Left ventricle myocardium inferior (tissue), 1 donor: ENCODE measurements at places on chromosomes 4 and X. TPM values are rescaled to one million over a fixed set of nuclear protein-coding genes. Genes with fewer than 3 reads are reported as not detected.
A peak's percentile ranks its signal among the peaks of the same experiment; 100 is the strongest.

- no peak for DNase-seq
These were observed 230.9 kb downstream of the C4orf33 start for GRCh38 chr4:129326571-129327460.

DNA sequence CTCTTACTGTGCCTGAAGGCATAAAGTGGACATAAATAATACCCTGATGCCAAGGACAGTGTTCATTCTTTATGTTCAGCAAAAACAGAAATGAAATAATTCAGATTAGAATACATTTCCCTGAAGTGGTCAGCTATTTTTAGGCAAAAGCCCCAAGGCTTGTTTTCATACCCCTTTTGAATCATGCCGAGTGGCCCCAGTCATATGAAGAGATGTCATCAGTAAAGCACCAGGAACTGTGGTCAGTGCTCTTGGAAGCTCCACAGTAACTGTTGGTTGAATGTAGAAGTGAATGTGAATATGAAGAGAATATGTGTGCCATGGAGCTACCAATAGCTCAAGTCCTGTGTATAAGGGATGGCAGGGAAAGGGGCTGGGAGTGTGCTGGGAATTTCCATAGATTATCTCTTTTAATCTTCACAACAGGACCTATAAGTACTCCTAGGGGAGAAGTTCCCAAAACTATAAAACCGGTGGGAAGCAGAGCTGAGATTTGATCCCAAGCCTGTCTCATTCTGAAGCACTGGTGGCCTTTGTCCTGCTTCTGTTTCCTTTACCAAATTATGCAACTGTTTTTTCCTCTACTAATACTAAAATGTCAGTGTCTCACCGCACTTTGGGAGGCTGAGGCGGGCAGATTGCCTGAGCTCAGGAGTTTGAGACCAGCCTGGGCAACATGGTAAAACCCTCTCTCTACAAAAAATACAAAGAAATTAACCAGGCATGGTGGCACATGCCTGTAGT is 52.6 kb downstream of the FNIP2 start:
- no peak for DNase-seq

DNA sequence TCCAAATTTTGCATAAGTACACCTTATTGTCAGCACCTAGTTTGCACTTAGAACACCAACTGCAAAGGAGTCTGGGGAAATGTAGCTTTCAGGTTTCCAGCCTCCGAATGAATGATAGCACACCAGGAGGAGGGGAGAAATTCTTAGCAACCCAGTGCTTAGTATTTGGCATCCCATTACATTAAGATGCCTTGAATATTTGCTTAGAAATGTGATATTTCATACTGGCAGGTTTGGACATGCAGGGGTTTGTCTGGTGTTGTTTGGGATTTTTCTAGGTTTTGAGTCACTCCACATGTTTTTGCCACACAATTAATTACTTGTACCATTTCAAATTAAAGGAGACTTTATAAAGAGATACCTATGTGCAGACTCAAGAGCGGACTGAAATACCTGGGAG is 60.3 kb upstream of the CAMK2D start:
- DNase-seq = no peak

GRCh38 chr4:95507147-95507546 is 41.6 kb downstream of the UNC5C start:
- DNase-seq = no peak

GRCh38 chrX:97938706-97939105 is 1055.0 kb downstream of the RPA4 start:
- no peak for DNase-seq

DNA sequence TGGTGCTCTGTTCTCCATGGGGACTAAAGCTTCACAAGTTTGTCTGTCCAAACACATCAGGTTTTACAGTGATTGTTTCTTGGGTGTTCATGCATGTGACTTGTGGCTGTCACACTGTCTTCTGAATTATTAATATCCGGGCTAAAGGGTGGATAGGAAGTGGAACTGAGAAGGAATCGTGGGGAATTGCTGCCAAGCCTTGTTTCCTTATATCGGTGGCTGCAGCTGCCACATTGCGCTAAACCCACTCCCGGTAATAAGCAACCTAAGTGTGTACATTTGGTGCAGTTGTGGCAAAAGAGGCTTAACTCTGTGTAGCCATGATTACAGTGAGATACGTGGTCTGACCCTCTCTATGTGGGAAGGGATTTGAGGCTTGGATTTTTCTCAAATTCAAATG is 30.7 kb downstream of the SEPTIN11 start:
- no peak for DNase-seq

The RBMX2 gene
- 11.6 TPM for total RNA-seq

The GPR50 gene
- total RNA-seq = not detected

GRCh38 chrX:104482757-104483156 is 83.2 kb upstream of the IL1RAPL2 start:
- no peak for DNase-seq

DNA sequence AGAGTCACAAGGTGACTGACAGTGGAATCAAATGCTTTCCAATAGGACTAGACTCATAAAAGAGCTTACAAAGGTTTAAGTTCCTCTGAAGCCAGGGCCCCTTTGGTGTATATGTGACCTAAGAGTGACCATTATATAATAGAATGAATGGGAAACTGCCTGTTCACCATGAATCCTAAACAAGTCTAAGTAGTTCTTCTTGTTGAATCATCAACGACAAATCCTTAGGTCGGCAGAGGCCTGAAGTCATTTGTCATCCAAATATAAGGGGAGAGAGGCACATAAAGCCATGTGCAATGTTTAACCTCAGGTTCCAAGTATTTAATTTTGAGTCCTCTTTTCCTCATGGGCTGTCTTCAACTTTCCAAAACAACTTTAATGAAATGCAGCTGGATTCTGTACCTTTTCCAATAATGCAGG is 122.4 kb downstream of the RASL11B start:
- no peak for DNase-seq

GRCh38 chrX:151370906-151371305 is 26.1 kb upstream of the VMA21 start:
- no peak for DNase-seq

DNA sequence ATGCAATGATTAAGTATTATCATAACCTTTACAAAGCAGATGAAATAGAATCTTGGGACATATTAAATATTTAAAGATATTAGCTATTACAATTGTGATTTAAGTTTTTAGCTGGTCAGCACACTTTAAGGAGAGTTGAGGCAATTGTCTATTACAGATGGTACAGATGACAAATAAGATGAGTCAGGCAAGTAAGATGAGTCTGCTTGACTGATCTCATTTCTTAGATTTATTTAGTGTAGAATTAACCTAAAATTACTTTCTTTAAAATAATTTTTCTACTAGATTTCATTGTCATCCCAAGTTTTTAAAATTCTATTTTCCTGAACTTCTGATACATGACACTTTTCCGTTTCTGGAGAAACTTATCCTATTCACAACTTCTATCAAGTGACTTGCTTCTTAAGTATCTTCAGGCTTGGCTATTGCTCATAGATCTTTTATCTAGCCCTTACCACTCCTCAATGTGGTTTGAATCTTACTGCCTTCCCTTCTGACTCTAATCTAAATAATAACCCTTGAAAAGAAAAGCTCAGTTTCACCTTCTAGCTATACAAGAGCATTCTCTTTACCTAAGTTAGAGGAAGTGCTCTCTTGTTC is 32.9 kb downstream of the CXCL1 start:
- DNase-seq = no peak

DNA sequence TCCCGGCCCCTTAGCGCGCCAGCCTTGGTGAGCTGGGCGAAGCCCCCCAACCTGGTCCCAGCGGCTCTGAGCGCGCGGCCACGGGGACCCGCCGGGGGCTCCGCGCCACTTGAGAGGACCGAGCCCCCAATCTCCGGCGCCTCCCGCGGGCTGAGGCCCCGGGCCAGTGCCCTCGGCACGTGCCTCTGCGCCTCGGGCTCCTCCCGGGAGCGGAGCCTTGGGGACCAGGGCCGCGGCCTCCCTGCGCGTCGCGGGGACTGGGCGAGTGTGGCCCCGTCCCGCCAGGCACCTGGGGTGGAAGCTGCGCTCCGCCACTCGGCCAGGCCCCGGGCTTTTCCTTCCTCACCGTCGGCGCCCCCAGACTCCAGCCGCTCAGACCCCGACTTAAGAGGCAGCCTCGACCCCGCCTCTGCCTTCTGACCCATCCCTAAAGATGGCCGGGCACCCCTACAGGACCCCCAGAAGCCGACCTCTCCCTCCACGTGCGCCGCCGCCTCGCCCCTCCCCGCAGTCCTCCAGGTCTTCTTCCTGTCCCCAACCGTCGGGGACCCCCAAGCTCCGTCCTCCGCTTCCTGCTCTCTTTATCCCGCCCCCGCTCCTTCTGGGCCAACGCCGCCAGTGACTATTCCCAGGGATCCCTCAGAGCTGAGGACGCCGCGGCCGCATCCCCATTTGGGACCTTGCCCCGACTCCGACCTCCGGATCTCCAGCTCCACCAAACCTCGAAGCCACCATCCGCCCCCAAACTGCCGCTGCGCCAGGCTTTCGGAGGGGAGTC is 752 bp downstream of the ERAS start:
- no peak for DNase-seq

DNA sequence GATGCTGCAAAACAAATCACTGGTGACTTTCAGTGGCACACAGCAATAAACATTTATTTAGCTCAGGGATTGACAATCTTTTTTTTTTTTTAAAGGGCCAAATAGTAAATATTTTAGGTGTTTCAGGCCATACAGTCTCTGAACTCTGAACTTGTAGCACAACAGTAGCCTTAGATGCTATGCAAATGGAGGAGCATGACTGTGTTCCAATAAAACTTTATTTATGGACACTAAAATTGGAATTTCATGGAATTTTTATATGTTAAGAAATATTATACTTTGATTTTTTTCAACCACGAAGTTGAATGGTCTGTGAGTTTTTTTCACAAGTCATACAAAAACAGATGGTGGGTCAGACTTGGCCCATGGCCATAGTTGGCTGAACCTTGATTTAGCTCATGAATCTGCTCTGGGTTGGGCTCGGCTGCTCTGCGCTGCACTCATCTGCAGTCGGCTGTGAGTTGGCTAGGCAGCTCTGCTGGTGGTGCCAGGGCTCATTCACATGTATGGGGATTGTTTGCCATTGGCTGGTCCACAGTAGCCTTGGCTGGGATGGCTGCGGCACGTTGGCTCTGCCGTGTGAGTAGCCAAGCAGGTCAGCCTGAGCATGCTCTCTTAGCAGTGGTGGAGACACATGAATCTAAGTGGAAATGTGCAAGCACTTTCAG is 231.7 kb upstream of the PGRMC2 start:
- peak; percentile 70 for DNase-seq

The ZNF185 gene
- total RNA-seq = 1.6 TPM

The TMPRSS11B gene
- not detected for total RNA-seq

DNA sequence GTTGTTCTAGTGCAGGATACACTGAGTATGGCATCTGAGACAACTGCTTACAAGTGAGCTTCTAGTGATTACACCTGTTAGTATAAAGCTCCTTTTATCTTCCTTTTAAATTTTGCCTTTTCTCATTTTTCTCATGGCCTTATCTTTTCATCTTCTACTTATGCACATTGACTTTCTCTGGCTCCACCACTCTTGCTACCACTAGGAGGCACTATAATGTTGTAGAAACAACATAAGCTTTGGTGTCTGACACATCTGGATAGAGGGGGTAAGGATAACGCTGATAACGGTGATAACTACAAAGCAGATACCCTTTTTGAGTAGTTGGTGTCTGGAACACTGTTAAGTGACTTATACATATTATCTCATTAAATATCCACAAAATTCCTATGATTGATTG is 187.4 kb upstream of the TEX13C start:
- no peak for DNase-seq

The CXorf49 gene
- not detected for total RNA-seq

DNA sequence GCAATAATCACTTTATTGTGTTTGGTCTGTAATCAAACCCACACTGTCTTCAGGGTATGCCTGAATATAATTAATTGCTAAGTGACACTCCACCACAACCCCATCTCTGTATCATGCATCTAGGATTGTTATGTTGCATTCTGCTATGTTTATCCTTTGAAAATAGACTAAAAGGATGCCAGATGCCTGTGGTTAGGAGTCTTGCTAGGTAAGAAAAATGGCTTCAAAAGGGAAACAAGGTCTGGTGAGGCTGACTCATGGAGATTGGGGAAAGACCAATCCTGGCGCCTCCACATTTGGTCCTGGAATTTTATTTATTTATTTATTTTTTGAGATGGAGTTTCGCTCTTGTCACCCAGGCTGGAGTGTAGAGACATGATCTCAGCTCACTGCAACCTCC is 360.5 kb upstream of the SLC7A11 start:
- no peak for DNase-seq

DNA sequence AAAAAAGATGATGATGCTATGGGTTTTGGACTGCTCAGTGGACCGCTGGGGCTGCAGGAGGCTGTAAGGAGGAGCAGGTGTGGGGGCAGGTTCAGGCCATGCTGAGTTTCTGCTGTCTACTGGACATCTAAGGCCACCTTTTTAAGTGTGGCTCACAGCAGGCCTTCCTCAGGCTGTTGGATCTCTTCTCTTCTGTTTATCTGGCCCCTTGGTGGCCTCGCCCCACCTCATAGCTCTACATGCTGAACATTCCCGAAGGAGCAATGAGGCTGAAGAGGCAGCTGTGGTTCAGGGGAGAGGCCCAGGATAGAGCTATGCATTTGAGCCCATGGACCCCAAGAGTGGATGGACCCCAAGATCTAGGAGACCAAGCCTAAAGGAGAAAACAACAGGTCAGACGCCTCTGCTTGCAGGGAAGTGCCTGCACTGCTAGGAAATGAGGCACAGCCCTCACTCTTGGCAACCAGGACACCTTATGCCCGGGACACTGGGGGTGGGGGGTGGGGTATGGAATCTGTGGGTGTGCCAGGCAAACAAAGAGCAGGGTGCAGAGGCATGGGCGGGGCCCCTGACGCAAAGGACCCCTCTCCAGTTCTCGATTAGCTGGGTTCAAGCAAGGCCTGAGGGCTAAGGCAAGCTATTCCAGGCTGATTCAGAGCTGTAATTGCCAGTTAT is 168.9 kb downstream of the BCOR start:
- no peak for DNase-seq

- DNase-seq = no peak
These were observed 35.5 kb downstream of the DLG3 start for GRCh38 chrX:70479922-70480659.

DNA sequence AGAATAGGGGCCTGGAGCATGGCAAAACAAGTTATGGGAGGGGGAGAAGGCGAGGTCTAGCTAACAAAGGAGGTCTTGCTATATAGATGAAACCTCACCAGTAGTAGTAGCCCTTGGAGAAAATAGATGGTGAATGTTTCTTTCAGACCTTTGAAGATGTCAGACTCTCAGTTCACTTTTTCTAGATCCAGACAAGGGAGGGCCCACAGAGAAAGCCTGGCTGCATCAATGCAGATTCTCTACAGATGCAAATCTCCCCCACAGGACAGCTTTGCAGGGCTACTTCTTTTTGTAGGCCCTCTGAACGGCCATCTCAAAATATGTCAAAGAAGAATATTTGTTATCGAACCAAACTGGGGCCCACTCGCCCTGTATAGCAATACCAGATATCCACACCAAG is 159.7 kb downstream of the ANK2 start:
- no peak for DNase-seq

- no peak for DNase-seq
These were observed 4.1 kb downstream of the ENPEP start for GRCh38 chr4:110480031-110480549.

DNA sequence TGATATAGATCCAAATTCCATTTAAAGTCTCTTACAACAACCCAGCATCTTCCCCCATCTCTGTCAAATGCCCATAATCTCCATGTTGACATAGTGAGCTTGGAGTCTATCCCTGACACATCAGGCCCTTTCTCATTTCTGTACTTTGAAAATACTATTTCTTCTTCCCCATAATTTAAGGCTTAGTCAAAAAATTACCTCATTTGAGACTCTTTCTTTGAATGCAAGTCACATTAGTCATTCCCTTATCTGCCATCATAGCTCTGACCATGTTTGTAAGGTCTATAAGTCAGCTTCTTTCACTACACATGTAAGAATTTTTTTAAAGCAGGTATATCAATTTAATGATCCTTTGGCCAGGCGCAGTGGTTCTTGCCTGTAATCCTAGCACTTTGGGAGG is 99.9 kb downstream of the DDX60 start:
- no peak for DNase-seq
